ENCODE measurements at places on chromosomes 3 and 15. TPM values are rescaled to one million over a fixed set of nuclear protein-coding genes. Genes with fewer than 3 reads are reported as not detected.
A peak's percentile ranks its signal among the peaks of the same experiment; 100 is the strongest.

Gene RYR3
- 4.1 TPM for total RNA-seq

Gene GP9
- not detected for total RNA-seq

DNA sequence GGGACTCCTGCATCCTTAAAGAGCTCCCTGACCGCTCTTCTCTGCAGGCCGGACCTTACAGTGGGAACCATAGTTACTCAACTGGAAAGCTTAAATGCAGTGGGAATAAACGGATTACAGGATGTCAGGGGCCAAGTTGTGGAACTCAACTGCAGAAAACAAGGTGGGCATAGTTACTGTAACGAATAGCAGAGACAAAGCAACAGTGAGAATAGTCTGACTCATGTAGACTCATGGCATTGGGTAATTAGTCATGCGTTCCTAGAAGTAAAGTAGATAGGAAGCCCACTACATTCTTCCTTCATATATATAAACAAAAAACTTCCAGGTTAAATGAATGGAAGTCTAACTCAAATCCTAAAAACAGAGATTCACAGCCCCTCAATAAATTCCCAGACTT, 95.5 kb upstream of the CHRNA7 start:
- no peaks in the 10 kb centered on the region for H3K36me3 ChIP-seq
- H3K27ac ChIP-seq, result no peak overlapping the region
- H3K27me3 ChIP-seq, result no peaks in the 10 kb centered on the region

DNA sequence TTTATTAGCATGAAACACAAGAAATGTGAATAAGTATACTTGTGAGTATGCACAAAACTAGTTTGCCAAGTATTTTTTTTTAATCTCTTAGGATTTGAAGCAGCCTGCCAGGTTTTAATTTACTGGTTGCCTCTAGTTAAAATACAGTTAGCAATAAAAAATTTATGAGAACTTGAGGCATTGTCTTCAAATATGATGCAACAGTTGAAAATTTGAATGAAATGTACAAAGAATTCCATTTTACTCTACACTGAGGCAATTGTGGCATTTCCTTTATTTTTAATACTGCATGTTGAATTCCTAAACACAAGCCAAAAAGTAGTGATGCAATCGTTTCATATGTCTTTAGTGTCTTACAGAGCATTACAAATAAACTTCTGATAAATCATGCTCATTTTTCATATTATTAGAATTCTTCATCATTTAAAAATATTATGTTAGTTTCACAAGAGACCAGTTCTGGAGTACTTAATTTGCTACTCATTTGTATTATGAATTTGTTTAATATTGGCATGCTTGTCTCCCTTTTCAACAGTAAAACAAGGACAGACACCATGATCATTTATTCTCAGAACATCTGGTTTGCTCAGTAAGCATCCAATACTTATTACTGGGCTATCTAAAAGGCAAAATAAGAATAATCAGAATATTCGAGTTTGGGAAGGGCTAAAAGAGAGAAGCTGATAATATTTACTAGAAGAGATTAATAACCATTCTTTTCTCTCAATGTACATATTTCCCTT, 124.8 kb upstream of the PTX3 start:
- DNase-seq, result no peak
- no peaks in the 10 kb centered on the region for H3K27me3 ChIP-seq
- no peak overlapping the region for H3K27ac ChIP-seq
- H3K4me3 ChIP-seq, result no peak overlapping the region
- H3K4me1 ChIP-seq, result no peaks in the 10 kb centered on the region
- H3K36me3 ChIP-seq, result no peaks in the 10 kb centered on the region

DNA sequence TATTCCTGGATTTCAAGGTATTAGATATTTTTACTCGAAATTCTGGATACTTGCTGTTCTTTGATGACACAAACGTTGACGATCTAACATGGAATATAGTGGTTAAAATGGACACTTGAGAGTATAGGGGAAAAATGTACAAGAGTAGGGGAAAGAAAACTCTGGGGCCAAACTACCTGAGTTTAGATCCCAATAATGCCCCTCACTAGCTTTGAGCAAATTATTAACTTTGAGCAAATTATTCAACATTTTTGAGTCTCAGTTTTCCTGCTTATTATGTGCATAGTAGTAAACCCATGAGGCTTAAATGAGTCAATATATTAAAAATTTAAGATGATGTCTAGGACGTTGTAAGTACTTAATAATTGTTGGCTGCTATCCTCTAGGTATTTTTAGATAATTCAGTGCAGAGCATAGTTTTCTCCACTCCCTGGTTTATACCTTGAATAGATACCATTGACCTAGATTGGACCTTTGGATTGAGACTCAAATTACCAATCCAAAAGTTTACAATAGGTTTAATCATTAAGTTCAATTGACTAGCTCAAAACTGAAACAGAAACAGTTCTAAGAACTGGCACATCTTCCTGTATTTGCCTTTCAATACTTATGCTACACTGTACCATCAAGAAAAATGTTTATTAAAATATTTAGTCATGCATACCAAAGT, 4.5 kb downstream of the ADGRG7 start:
- H3K27me3 ChIP-seq, result no peaks in the 10 kb centered on the region
- no peak overlapping the region for H3K27ac ChIP-seq
- no peaks in the 10 kb centered on the region for H3K4me1 ChIP-seq
- no peak overlapping the region for H3K4me3 ChIP-seq

- peaks cover 51% of the 10 kb centered on the region for H3K4me1 ChIP-seq
- H3K4me3 ChIP-seq, result no peak overlapping the region
- no peak for DNase-seq
- H3K36me3 ChIP-seq, result peaks cover 8% of the 10 kb centered on the region
- no peaks in the 10 kb centered on the region for H3K27me3 ChIP-seq
- peak overlapping the region; percentile 41 for H3K27ac ChIP-seq
These were observed 4.6 kb downstream of the DPP8 start for GRCh38 chr15:65512807-65513416.

GRCh38 chr3:142604940-142605339, 8.7 kb downstream of the PLS1 start:
- no peak overlapping the region for H3K27ac ChIP-seq
- no peaks in the 10 kb centered on the region for H3K4me1 ChIP-seq
- DNase-seq, result no peak
- no peak overlapping the region for H3K4me3 ChIP-seq

DNA sequence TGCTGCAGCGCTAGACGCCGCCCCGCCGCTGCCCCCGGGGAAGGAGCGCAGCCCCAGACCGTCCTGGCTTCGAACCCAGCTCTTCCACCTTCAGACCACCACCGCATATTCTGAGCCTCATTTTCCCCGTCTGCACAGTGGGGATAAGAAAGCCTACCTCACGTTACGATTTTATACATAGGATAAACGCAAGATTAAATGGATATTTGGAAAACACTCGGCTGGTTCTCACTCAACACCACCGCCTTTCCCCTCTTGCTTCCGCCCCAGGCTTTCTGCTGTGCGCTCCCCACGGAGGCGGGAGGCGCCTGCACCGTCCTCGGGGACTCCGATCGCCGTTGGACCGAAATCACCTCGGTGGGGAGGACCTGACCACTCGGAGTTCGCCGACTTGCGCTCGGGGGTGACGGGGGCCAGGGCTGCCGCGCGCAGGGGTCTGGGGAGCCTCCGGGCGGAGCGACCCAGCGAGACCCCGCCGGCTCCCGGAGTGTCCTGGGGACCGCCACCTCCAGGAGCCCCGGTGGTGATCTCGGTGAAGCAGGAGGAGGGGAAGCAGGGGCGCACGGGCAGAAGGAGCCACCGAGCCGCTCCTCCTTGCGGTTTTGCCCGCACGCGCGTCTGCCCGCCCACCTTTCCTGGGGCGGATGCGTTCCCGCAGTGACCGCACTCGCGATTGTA, 4.0 kb downstream of the FBXL22 start:
- H3K36me3 ChIP-seq, result no peaks in the 10 kb centered on the region
- H3K27ac ChIP-seq, result peak overlapping the region; percentile 91
- peak overlapping the region; percentile 77 for H3K4me3 ChIP-seq
- H3K4me1 ChIP-seq, result peaks cover 46% of the 10 kb centered on the region
- no peaks in the 10 kb centered on the region for H3K27me3 ChIP-seq

DNA sequence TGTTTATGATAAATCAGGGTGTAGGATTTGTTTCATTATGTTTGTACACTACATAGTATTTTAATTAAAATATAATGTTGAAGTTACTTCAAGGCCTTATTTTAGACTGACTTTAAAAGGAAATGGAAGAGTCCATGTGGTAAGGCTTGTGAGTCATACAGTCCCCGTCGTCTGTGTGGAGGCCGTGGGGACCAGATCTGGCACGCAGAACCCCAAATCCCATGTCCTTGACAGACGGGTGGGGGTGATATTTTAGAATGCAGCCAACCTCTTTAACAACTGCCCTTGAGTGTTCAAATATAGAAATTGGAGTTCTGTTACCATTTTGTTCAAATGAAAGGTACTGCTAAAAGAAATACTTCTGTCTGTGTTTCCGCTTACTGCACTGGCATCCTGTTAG, 35.8 kb downstream of the ABHD17C start:
- H3K36me3 ChIP-seq, result no peaks in the 10 kb centered on the region
- H3K27ac ChIP-seq, result peak overlapping the region; percentile 65
- H3K27me3 ChIP-seq, result no peaks in the 10 kb centered on the region
- H3K4me3 ChIP-seq, result no peak overlapping the region
